Right hindlimb (tissue), 1 donor: ENCODE measurements at places on chromosomes 1 and 21.
A peak's percentile ranks its signal among the peaks of the same experiment; 100 is the strongest.

GRCh38 chr1:236425031-236425663 is 31.1 kb downstream of the EDARADD start:
- no peak for DNase-seq

- no peak for DNase-seq
Measured at GRCh38 chr1:208298593-208299269, 54.5 kb upstream of the PLXNA2 start.

DNA sequence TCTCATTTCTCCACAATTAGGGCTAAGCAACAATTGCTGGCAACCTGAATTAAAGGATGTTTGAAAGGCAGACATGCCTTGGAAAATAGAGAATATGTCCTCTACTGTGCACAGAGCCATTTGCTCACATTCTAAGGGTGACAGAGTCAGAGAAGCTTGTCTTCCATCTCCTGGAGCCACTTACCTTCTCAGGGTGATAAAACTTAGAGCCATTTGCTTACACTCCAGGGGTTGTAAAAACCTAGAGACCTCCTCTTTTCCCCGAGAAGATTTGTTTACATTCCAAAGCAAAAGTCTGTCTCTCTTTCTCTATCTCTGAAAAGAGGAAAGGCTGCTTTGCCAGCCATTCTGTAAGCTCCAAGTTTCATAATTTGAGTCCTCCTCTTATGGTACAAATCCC is 61.3 kb downstream of the LBR start:
- DNase-seq, result no peak

DNA sequence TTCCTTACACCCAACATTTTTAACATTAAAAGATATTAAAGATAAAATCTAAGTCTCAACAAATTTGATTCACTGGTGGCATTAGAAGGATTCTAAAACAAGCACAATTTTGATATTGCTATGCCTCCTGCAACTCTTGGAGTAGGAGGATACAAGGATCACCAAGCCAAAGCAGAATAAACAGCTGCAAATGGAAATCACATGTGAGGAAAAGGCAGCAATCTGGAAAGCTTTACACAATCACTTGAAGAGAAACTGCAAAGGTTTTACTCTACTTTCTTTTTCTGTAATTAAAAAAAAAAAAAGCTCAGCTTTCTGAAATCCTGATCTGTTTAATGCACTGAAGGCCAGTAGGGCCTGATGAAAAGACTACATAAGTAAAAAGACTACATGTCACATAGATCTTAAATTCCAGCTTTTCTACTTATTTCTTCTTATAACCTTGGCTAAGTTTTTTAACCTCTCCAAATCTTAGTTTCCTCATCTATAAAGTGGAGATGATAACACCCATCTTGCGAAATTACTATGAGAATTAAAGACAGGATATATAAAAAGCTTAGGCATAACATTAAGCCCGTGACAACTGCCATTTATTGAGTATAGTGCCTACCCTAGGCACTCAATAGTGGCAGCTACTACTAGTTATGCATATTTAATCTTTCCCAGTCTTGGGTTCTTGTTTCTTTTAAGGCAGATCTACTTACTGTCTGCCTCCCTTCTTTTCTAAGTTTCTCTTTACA is 73.5 kb downstream of the EPS15 start:
- DNase-seq, result no peak

DNA sequence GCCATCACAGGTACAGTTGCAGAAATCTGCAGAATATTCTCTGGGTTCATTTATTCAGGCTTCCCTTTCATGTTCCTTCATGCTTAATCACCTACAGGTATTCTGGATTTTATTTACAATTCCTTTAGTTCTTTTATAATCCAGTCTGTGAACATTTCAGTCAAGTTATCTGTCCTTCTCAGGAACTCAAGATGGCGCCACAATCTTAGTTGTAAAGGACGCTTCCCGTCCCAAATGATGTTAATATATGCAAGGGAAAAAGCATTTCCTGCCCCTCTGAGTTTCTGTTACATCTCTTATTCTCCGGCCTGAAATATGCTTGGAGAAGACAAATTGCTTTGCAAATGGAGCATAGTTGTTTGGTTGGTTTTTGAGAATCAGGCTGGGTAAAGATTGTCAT is 19.3 kb downstream of the F3 start:
- DNase-seq, result peak; percentile 49

DNA sequence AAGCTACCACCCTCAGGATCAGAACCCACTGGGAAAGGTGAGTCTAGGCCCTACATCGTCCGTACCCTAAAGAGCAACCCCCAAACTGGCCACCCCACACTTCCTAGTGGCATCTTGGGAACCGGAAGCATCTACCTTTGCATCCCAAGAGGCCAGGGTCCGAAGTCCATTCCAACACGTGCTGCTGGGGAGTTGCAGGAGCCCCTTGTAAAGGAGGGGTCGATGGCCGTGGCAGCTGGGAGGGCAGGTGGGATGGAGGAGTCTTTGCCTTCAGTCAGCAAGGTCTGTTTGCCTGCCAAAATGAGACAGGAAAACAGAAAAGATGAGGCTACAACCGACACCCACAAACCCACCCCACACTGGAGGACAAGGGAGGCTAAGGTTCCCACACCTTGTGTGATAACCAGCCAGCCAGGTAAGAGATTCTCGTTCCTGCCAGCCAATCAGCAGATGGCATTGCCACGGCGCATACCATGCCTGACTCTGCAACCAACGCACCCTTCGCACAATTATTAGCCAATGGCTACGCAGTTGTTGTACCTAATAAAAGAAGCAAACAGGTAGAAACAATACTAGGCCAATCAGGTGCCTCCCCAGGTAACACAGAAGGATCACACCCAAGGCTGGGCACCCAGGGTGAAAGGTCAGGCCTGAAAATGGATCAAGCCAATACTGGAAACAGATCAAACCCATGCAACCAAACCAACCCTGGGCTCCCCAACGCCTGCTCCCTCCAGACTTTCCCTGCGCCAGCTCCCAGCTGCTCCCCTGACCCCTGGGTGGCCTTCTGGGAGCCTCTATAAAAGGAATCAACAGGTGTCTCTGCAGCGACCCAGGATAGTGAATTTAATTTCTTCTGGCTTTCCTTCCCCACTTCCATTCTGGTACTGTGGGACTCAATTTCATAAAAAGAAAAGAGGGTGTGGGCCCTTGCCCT is 35.6 kb downstream of the CASZ1 start:
- DNase-seq, result no peak

DNA sequence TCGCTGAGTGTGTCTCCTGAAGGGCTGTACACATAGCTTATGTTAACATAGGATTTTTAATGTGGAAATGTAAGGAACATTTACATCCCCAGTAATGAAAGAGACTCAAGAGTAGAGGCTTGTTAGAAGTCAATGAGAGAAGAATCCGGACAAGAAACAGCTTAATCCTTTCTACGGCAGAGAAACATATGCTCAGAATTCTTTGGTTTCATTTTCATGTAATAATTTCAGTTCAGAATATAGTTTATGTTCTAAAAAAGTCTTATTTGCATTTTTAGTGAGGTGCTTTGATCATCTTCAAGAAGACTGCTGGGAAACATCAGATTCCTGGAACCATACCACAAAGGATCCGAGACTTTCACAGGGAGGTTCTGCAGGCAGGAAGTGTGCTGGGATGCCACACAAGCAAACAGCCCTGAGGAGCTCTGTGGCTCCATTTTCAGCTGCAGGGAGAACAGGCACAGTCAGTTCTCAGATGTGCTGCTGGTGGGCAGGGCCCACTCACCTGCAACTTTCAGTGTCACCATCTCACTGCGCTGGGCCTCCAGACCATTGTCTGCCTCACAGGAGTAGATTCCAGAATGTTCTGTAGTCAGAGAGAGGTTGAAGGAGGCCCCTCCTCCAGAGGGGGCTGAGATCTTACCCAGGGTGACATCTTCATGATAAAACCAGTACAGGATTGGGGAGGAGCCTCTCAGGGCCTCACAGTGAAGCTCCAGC is 28.4 kb downstream of the FCRL5 start:
- no peak for DNase-seq

DNA sequence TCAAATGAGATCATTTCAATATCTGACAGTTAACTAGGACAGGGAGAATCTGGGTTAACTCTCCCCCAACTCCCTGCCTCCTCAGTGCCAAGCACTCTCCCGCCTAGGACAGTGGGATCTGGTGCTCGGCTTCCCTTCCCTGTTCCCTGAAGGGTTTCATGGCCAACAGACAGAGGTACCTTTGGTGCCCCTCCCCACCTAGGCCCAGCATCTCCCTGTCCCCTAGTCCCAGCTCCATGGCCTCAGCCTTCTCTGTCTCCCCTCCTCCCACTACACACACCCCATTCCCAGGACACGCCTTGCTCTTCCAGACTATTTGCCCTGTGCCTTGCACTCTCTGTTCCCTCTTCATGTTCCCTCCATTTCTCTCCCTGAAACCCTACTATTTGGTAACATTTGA is 77.1 kb downstream of the CD247 start:
- no peak for DNase-seq

- peak; percentile 82 for DNase-seq
Measured at GRCh38 chr1:246002725-246003441, 504.2 kb downstream of the SMYD3 start.

- no peak for DNase-seq
Measured at GRCh38 chr1:17618558-17619247, 79.2 kb downstream of the ARHGEF10L start.

GRCh38 chr1:45945426-45945825 is 142.0 kb downstream of the MAST2 start:
- DNase-seq, result no peak

DNA sequence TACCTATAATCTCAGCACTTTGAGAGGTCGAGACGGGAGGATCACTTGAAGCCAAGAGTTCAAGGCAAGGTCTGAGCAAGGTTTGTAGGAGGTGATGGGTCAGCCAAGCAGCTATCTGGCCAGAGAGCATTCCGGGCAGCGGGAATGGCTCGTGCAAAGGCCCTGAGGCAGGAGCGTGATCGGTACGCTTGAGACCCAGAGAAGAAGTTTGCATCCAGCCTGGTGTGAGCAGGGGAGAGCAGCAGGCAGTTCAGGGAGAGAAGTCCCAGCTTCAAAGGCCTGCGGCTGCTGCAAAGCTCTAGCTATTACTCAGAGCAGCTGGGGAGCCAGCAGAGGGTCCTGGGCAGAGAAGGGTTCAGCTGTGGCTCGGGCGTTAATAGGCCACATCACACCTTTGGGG is 5.1 kb upstream of the SRARP start:
- no peak for DNase-seq

GRCh38 chr21:32334980-32335531 is 36.4 kb downstream of the MRAP start:
- DNase-seq, result no peak

DNA sequence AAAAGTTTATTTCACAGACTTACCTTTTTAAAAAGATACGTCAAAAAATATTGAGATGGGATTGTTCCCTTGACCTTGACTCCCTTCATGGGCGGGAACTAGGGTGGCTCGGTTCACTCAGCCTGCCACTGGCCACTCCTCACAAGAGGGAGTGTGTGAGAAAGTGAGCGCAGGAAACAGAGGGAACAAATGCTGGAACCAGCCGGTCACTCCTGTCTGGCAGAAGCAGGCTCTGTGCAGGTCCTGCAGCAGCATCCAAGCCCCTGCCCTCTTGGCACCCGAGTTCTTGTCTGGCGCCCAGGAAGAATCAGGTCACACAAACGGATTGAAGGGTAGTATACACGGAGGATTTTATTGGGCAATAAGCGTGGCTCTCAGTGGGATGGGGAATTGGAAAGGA is 58.9 kb downstream of the ZNF648 start:
- no peak for DNase-seq

DNA sequence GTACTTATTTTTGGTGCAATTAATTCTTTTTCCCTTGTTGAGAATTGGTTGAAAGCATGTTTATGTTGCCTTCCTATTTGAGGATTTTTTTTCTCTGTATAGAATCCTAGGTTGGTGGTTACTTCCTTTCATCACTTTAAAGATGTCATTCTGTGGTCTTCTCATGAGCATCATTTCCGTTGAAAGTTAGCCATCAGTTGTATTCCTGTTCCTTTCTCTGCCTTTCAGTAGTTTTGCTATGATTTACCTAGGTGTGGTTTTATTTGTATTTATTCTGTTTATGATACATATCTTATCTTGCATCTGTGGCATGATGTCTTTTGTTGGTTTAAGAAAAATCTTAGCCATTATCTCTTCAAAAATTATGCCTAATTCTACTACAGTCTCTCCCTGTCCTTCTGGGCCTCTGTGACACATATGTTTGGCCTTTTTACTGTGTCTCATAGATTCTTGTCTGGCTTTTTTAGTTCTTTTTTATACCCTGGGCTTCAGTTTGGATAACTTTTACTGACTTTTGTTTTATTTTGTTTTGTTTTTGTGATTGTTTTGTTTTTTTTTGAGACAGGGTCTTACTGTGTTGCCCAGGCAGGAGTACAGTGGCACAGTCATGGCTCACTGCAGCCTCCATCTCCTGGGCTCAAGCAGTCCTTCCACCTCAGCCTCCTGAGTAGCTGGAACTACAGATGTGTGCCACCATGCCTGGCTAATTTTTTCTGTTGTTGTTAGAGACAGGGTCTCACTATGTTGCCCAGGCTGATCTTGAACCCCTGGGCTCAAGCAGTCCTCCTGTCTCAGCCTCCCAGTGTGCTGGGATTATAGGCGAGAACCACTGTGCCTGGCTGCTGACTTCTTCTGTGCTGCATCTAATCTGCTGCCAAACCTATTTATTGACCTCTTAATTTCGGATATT is 24.1 kb downstream of the PTGFRN start:
- no peak for DNase-seq

GRCh38 chr21:35222021-35222420 is 172.9 kb upstream of the RUNX1 start:
- no peak for DNase-seq

- DNase-seq, result no peak
Measured at GRCh38 chr1:243716906-243717305, 133.1 kb downstream of the AKT3 start.

DNA sequence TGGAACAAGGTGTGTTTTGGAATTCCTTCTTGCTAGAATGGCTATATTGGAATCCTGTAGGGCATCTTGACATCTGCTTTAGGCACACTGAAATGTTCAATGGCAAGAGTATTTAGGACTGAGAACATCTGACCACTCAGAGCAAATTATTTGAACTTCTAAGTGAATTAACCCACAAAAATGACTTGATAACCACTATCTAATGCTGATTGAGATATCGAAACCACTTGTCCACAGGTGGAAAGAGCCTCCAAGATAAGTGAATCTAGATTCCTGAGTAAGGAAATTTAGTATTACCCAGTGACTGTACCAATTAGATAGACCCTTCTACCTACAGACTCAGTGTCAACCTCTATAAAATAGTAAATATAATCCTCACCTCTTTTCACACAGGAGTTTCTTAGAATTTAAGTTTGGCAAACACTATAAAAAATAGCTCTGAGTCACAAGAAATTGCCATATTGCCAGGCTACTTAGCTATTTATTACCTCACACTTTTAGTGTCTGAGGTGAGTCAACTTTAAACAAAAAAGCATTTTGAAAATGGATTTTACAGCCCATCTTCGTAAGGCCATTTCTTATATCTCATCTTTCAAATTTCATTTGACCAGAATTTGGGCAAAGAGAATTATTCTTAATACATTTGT is 421.8 kb downstream of the PTBP2 start:
- no peak for DNase-seq

DNA sequence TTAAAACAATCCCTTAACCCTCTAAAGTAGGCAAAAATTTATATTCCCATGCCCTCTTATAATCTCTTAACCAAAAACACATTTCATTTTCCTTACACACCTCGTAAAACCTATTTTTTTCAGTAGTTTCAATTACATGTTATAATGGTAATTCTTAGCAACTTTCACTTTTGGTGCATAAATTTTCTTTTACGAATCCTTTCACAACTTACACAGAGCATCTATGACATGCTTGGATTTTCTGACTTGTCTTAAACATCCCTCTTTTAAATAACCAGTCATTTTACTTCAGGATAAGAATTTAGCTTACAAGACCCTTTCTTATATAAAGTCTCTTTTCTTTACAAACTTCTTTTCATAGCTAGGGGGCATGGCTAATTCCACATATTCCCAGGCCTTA is 8.9 kb upstream of the MRPL55 start:
- no peak for DNase-seq
